ENCODE measurements at places on chromosomes 6 and 20. TPM values are rescaled to one million over a fixed set of nuclear protein-coding genes. Genes with fewer than 3 reads are reported as not detected.

DNA sequence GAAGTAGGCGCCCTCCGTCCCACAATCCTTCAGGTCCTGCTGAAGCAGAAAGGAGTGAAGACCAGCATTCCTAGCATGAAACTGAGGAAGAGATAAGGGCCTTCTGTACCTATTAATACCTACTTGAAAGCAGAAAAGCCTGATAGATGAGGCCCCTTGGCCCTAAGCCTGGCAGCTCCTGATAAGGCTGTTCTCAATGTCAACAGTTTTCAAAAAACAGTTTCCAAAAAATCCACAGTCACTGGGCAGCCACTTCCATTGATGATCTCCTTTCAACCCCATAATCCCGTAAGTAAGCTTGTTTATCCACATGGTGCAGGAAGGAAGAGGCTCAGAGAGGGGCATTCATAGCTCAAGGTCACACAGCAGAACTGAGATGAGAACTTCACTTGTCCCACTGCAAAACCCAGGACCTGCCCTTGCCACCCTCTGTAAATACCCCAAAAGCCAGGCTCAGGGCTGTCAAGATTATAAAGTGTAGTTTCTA, 2.8 kb upstream of the E2F1 start:
- no peak overlapping the region for H3K4me3 ChIP-seq
- no peaks in the 10 kb centered on the region for H3K27me3 ChIP-seq
- no peak overlapping the region for H3K27ac ChIP-seq
- H3K4me1 ChIP-seq, result peaks cover 24% of the 10 kb centered on the region
- no peaks in the 10 kb centered on the region for H3K36me3 ChIP-seq
- DNase-seq, result no peak

DNA sequence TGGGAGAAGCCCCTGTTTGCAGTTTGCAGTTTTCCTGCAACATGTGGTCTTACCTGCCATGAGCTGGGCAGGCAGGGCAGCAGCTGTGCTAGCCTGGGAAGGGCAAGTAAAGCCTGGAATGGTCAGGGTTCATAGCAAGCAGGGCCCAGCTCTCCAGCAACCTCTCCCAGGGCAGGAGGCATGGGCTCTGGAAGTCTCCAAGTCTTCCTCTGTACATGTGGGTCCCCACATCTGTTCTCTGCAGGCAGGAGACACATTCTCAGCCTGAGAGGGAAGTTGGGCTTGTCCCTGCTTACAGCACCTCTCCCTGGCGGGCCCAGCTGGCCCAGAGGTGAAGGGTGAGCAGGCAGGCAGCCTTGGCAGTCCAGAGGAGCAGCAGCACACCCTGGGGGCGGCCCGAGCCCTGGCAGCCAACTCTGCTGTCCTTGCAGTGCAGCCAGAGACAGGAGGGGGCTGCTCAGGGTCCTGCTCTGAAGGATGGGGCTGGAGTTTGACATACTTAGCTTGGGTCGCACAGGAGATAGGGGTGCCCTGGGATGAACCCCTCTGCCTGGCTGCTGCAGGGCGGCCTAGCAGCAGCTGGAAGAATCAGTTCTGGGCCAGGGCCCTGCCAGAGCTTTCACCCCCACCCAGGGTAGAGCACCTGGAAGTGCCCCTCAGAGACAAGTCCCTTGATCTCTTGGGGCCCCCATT, 176.0 kb downstream of the MRPL14 start:
- H3K27me3 ChIP-seq, result no peaks in the 10 kb centered on the region
- H3K27ac ChIP-seq, result peak overlapping the region; percentile 20
- no peak overlapping the region for H3K4me3 ChIP-seq
- no peaks in the 10 kb centered on the region for H3K36me3 ChIP-seq
- no peaks in the 10 kb centered on the region for H3K4me1 ChIP-seq
- DNase-seq, result peak; percentile 79

DNA sequence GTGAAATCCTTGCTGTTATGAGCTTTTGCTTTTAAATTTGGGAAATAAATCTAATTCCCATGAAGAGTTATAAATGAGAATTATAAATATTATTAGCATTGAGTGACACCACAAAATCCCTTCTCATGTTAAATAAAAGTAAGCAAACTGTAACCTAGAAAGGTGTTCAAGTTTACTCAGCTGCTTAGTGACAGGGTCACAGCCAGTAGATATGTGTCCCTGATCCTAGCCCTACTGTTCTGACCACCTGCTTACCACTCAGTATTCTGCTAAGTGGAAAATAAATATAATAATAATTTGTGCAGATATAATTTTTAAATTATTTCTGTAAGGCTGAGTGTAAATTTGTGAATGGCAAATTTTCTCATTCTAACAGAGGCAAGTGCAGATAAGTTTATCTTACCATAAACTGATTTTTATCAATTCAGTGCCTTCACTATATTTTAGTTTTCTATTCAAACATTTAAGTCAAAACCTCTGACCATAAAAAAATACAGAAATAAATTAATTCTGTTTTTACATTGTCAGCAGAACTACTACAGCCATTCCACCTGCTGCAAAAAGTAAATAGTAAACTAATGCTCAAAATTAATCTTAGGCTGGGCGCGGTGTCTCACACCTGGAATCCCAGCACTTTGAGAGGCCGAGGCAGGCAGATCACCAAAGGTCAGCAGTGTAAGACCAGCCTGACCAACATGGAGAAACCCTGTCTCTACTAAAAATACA, 118.2 kb downstream of the TENT5A start:
- H3K27ac ChIP-seq, result no peak overlapping the region
- no peaks in the 10 kb centered on the region for H3K36me3 ChIP-seq
- no peak for DNase-seq
- H3K4me1 ChIP-seq, result no peaks in the 10 kb centered on the region
- H3K27me3 ChIP-seq, result no peaks in the 10 kb centered on the region

- no peak for DNase-seq
- no peak overlapping the region for H3K4me3 ChIP-seq
- H3K36me3 ChIP-seq, result no peaks in the 10 kb centered on the region
- no peak overlapping the region for H3K27ac ChIP-seq
Measured at GRCh38 chr6:14453712-14454472, 336.3 kb downstream of the CD83 start.

DLL1 gene
- total RNA-seq, result 43.5 TPM

DDX39B gene
- 299 TPM for total RNA-seq

GRCh38 chr20:44370639-44371218, 15.2 kb downstream of the HNF4A start:
- H3K27me3 ChIP-seq, result no peaks in the 10 kb centered on the region
- H3K36me3 ChIP-seq, result no peaks in the 10 kb centered on the region
- H3K4me3 ChIP-seq, result no peak overlapping the region
- H3K27ac ChIP-seq, result no peak overlapping the region
- no peaks in the 10 kb centered on the region for H3K4me1 ChIP-seq
- no peak for DNase-seq

DNA sequence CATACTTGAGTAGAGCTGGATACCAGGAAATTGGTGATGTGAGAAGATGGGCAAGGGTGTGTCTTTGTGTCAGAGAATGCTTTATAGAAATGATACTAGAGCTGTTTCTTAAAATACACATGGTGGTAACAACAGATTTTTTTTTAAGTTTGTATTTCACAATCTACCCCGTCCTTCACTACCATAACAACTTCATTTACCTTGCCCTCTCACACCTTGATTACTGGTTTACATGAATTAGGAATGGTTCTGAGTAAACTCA, 45.4 kb downstream of the RARS2 start:
- no peak for DNase-seq
- H3K4me3 ChIP-seq, result no peak overlapping the region
- no peak overlapping the region for H3K27ac ChIP-seq
- H3K4me1 ChIP-seq, result no peaks in the 10 kb centered on the region
- H3K36me3 ChIP-seq, result peaks cover 40% of the 10 kb centered on the region

PRICKLE4 gene
- 10.1 TPM for total RNA-seq

DNA sequence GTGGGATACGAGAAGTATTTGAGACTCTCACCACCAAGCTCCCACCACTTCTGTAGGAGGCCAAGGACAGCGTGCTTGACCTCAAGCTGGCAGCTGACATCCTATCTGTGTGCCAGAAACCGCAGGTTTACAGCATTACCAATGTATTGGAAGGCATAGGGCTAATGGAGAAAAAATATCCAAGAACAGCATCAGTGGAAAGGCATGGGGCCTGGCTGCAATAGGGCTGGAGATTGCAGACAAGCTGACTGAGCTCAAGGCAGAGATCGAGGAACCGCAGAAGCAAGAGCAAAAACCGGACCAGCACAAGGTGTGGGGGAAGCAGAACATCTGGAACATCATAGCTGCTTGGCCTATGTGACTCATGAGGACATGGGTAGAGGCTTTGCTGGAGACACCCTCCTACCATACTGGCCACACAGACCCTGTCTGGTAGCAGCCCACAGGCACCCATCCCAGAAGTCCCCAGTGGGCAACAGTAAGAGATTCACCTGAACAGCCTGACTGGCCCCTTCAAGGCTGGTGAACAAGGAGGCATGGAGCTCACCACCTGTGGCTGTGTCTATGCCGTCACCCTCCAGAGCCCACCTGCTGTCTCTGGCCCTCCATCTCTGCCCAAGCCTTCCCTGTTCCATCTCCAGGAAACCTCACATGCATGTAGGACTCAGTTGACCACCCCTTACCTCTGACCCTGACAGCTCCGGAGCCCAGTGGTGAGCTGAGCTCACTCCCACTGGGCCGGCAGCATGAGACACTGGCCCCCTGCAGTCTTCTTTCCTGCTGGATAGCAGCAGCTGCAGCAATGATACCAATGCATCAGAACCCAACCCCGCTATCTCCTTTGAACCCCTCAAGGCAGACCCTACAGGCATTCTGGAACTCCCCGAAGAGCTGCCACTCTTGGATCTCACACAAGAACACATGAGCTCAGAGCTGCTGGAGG, 171.1 kb downstream of the KIF6 start:
- H3K4me1 ChIP-seq, result peaks cover 7% of the 10 kb centered on the region
- H3K36me3 ChIP-seq, result no peaks in the 10 kb centered on the region
- no peak overlapping the region for H3K4me3 ChIP-seq

All from vagina (tissue), 2 donors.